ENCODE measurements at places on chromosomes 7 and 10.

DNA sequence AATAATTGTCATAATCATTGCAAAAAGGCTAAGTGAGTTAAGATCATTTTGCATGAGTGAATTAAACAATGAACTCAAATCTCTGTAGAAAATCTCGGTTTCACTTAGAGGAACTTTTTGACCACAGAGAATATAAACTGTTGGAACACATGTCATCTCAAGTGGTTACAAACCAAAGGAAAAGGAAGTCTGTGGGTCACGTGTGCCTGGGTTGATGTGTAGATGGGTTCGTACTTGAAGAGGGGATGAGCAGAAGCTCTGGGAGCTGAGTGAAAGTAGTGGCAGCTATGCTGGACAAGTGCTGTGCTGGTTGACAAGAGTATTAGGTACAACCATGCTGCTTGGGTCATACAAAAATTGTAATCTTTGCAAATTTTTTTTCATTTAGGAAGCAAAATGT is 35.0 kb downstream of the GLRX3 start:
- no peak for DNase-seq

- DNase-seq, result no peak
Observed at GRCh38 chr10:126171555-126171954, 216.7 kb downstream of the ADAM12 start.

GRCh38 chr10:126919426-126919825 is 14.2 kb downstream of the DOCK1 start:
- DNase-seq, result no peak

DNA sequence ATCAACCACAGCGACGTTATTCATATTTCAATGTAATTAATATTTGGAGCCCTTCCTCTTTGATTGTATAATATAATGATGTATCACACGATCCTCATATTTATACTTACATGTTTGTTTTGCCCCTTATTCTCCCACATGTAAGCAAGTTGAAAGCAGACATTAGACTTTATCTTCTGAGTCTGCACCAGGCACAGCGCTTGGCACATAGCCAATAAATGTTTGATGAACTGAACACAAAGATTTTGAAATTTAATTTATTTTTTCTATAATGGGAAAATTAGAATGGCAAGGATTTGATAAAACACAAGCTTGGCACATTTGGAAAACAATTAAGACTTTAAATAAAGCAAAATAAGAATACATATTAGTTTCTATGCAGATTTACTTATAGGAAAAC is 31.6 kb downstream of the ZFAND4 start:
- no peak for DNase-seq

DNA sequence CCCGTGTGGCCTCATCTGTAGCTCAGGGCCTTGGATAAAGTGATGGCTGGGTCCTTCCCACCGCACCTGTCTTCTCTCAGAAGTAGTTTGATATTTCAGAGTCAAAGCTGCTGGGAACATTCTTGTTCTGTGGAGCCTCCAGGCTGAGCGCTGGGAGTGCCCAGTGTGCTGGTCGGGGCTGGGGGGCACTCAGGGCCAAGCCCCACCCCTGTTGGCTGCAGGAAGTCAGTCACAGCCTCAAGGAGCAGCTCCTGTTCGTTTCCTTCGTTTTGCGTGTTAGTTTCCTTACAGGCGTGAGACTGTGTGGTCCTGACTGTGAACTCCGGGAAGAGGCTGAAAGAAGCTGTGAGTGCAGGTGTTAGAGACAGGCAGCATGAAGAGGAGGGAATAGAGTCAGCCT is 33.2 kb downstream of the POR start:
- DNase-seq, result no peak

- no peak for DNase-seq
Observed at GRCh38 chr10:110502851-110503301, 5.2 kb downstream of the DUSP5 start.

DNA sequence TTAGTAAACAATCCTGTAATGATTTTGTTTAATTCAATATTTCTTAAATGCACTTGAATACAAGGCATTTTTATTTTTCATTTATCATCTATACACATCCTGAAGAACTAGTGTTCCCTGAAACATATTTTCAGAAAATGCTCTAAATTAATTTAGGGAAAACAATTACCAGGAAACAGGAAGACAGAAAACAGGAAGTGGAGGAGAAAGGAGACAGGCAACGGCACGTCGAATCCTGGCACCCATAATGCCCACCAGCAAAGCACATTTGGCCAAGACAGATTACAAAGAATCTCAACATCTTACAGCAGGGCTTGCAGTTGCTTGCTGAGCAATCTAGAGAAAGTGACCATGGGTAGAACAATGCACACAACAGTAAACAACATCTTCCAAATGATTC is 571.1 kb downstream of the GRID1 start:
- no peak for DNase-seq

GRCh38 chr10:131784363-131785120 is 116.3 kb upstream of the PPP2R2D start:
- DNase-seq, result no peak

- no peak for DNase-seq
Observed at GRCh38 chr7:149285603-149286002, 23.6 kb downstream of the ZNF783 start.

DNA sequence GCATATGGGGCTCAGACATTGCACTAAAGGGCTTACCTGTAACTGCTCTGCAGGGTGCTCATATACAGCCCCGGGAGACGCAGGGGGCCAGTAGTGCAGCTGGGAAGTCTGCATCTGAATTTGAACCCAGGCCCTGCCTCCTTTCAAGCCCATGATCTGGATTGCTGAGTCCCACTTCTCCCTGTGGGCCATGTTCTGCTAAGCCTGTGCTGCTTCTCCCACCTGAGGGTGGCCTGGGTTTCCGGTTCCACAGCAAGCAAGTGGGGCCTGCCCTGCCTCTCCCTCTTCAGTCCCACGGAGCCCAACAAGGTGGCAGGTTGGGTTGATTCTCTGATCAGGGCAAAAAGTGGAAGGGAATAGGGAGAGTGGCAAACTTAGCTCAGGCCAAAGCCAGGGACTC is 56.6 kb upstream of the GDF10 start:
- no peak for DNase-seq

- DNase-seq, result no peak
Observed at GRCh38 chr7:142077762-142078161, 33.8 kb upstream of the MGAM2 start.

DNA sequence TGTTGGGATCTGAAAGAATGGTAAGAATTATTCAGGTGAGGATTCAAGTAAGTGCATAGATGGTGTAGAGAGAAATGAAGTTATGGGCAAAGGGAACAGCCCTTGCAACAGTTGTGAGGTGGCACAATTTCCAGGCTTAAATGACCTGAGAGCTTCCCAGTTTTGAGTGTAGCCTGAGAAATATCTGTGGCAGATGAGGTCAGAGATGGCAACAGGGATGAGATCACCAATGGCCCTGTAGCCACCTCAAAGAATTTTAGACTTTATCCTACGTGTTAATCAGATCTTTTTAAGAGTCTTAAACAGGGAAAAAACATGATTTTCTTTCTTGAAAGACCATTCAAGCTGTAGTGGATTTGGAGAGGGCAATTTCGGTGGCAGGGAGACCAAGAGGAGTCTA is 1.9 kb upstream of the NRF1 start:
- no peak for DNase-seq

DNA sequence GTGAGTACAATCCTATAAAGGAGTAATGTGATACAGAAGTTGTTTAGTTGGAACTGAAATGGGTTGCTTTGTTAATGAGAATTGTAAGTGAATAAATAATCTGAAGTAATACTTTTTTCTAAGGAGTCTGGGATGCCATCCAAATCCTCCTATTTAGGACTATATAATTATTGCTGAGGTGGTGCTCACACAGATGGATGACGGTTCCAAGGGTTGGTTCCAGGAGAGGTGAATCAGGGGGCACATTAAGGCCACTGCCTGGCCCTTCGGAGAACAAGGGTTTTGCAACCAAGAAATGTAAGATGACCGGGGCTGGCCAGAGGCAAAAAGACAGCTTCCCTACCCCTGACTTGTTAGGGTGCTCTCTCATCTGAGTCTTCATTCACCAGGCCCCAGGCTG is 352.7 kb downstream of the PHTF2 start:
- no peak for DNase-seq

- DNase-seq, result no peak
Observed at GRCh38 chr7:66736892-66737291, 3.6 kb upstream of the RABGEF1 start.

DNA sequence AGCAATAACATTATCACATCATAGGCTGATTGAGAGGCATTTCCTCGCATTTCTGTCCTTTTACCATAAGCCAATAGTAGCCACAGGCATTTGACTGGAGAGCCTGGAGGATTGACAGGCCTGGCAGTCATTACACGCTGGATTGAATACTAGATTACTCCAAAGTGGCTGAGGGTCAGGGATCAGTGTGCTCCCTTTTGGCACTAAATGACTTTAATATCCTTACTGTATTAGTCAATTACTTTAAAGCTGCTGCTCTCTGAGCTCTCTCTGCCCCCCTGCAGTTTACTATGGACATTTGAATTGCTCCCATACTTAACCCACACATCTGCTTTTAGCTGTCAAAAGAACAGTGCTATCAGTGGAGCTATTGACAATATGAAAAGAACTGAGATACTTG is 302.0 kb downstream of the TFEC start:
- DNase-seq, result no peak

DNA sequence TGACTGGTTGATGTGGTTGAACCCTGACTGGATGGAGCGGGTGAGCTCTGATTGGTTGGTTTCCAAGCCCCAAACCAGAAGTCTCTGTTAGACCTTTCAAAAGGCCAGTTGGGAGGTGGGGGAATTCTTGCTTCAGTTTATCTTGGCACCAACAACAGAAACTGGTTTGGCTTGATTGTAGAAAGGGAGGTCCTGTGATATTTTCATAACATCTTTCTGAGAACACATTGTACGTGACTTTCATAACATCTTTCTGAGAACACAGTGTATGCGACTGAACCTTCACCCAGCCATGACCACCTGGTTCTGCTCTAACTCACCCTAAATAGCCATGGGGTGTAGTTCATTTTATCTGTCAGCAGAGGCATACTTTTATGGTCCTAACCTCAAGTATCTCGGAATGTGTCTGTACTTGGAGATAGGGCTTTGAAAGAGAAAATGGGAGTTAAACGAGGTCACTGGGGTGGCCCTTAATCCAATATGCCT is 88.3 kb downstream of the GALNT17 start:
- no peak for DNase-seq

DNA sequence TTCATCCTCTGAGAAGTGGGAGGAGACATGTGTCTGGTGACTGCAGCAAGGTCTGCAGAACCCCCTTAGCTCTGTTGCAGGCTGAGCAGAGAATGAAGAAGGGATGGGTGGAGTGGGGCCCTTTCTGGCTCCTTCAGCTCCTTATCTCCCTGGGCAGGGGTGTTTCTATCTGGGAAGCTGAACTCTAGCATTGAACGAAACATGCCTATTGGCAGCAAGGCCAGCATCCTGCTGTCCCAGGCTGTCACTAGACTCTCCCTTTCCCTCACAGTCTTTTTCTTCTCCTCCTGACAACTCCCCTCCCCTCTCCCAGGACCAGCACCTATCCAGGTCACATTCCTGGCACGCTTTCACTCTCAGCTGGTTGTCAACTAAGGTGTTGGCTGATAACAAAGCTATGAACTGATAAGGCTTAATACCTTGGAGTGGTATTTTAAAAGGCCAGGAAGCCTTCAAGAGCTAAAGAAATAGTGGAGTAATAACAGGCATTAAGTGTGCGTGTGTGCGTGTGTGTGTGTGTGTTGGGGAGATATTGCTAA is 128.8 kb upstream of the FZD8 start:
- no peak for DNase-seq
